ENCODE measurements at places on chromosomes 3 and 15.
A peak's percentile ranks its signal among the peaks of the same experiment; 100 is the strongest.

GRCh38 chr15:72358650-72359171 is 17.1 kb downstream of the HEXA start:
- no peak for DNase-seq

GRCh38 chr3:13869761-13870343 is 10.0 kb downstream of the WNT7A start:
- DNase-seq = no peak

GRCh38 chr3:167936019-167936418 is 159.7 kb downstream of the GOLIM4 start:
- no peak for DNase-seq

- no peak for DNase-seq
Observed at GRCh38 chr3:194370753-194371152, 1.2 kb upstream of the LRRC15 start.

DNA sequence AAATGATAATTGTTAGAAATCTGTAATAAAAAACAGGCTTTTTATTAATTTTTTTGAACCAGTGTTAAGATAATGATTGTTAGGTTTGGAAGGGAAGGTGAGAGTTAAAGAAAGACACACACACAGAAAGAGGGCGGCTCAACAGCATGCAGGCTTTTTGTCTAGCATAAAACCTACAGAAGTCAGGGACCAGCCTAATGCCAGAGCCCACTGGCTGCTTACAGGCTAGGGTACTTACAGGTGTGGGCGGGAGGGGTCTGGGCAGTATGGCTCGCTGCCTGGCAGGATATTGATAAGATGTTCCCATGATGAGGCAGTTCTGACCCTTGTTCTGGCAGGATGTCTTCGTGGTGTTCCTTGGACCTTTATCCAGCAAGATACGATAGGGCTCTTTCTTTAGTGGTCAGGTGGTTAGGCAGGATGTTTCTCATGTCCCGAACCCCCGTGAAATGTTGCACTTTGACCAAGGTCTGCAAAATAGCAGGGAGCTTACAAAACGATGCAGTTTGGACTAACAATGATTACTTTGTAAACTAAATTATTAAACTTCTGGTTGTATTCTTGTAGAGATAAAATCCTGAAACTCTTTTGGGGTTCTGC is 84.7 kb downstream of the DCUN1D1 start:
- DNase-seq = no peak

DNA sequence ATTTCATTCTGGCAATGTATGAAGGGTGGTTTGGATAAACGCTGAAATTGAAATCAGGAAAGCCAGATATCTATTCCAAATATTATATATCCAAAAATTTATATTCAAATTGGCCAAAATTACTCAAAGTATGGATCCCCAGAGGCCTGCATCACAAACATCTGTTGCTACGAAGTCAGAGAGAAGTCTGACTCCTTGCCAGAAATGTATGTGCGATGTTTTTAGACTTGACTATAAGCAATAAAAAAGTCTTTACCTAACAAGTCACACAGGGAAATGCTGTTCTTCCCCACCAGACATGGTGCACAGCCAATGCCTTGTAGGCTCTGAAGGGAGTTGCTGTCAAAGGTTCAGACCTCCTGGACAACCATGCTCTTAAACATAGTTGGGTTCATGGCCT is 533.1 kb downstream of the OTOL1 start:
- DNase-seq = no peak

- DNase-seq = no peak
Observed at GRCh38 chr15:89208256-89208655, 13.1 kb downstream of the RLBP1 start.

DNA sequence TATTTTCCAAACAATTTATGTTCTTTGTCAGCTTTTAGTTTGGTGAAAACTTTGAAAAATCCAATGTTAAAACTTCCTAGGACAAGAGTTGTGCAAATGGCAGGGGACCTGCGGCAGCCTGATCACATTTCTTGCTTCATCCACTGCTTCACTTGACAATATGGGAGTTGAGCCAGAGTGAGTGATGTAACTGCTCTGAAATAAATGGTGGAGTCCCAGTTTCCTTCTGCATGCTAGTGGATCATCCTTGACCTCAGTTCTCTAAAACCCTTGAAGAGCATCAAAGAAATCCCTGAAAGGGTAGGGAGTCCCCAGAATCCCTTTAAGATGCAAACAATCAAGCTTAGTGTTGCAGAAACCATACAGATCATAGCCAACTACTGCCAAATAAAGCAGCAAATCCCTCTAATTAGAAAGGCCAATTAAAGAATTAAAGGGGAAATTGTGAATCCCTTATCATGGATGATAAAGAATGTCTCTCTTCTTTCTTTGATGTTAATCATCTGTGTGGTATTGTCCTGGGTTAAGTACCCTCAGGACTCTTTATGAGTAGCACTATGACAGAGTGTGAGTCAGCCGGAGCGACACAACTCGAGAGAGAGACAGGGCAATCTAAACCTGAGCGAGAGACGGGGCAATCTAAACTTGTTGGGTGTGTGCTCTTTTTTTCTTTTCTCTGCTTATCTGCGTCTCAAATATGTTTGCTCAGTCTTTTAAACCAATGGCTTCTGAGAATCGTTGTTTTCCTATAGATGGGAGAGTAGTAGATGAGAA is 41.8 kb upstream of the GAP43 start:
- DNase-seq = no peak

GRCh38 chr15:56471440-56472069 is 6.6 kb upstream of the MNS1 start:
- DNase-seq = no peak

- no peak for DNase-seq
Observed at GRCh38 chr3:177439694-177440269, 242.5 kb upstream of the TBL1XR1 start.

DNA sequence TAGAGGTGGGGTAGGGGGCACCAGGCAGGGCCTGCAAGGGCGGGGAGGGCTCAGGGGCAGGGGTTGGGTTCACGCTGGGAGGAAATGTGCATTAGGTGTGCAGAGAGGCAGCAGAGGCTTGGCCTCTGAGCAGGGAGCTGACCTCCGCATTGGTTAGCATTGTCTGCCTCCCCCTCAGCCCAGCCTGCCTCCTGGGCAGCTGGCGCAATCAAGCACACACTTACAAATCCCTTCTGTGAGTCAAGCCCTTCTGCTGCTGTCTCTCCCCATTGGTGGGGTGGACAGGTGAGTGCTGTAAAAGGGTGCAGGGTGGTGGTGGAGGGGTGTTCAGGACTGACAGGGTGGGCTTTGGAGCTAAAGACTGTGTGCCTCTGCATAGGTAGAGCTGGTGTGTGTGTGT is 9.3 kb downstream of the LOXL1 start:
- DNase-seq = no peak

DNA sequence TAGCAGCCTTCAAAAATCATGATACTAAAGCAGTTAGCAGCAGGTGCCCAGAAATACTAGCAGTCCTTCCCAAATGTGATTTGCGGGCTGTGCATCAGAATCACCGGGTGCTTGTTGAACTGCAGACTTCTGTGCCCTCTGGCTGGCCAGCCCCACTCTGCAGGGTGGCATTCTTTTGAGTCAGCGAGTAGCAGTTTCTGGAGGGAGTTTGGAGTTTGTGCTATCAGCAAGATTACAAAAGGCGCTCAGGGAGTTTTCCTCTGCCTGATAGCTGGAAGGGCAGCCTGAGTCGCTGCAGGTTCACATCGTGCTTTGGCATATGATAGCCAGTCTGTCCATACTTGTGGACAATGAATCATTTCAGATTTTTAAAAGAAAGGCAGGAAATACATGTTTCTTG is 57.6 kb downstream of the CLDN11 start:
- no peak for DNase-seq

GRCh38 chr3:66490214-66490613 is 10.6 kb downstream of the LRIG1 start:
- DNase-seq = no peak

- peak; percentile 63 for DNase-seq
Observed at GRCh38 chr3:182792901-182793662, at the start of gene ATP11B. ATP11B (plus strand) TSS chr3:182793504; CDS start chr3:182793760, 256 bp downstream.

DNA sequence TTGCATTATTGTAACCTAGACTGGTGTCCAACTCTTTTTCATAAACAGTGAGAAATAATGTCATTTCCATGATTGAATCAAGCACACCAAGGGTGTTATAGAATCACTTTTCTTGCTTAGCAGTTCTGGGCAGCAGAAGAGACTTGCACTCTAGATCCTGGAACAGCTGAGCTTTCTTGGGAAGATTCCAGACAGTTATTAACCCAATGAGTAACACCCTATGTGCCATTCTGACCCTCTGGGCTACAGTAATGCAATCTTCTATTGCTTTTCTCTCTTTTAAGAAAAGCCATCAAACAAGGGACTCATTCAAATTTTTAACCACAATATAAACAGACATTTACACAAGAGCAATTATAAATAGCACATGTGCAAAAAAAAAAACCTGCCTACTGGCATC is 39.3 kb upstream of the USP3 start:
- DNase-seq = no peak
